Stimulated activated CD4-positive, alpha-beta T cell treated with anti-CD3 and anti-CD28 coated beads, TNF-alpha, amount 100 ng/mL, for 4 hours (primary cell): ENCODE measurements at places on chromosomes 1 and 21.

GRCh38 chr1:191498318-191498717 is 659.9 kb upstream of the RGS18 start:
- no peak for DNase-seq

DNA sequence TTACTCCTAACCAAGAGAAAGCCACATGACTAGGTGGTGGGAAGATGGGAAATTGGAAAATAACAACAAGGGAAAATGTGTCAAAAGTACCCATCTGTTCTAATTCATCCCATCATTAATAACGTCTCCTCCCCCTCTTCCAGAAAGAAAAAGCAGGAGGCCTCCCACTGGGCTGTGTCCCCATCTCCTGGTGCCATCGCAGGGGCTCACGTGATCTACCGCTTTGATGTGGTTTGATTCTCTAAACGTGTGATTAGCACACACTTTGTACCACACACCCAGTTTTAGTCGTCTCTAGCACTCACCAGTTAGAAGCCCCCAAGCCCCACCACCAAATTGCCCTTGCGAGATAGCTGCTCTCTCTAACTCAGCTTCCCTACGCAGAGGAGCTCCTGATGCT is 353.6 kb downstream of the RRAGC start:
- no peak for DNase-seq

DNA sequence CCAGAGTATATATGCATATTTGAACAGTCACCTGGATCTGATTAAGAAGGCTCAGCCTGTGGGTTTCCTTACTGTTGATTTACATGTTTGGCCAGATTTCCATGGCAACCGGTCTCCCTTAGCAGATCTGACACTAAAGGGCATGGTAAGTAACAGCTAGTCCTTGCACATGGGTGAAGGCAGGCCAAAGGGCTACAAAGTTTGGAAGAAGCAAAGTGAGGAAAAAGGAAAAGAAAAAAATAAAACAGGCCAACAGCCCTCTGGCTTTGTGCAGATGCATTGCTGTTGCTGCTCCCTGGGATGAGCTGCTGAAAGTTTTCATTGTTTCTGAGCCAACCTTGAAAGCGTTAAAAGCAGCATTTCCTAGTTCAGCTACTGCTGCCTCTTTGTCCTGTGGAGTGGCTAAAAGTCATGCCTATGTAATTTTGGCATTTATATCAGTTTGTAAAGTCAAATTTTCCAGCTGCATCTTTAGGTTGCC is 176.5 kb upstream of the HOOK1 start:
- DNase-seq: no peak

DNA sequence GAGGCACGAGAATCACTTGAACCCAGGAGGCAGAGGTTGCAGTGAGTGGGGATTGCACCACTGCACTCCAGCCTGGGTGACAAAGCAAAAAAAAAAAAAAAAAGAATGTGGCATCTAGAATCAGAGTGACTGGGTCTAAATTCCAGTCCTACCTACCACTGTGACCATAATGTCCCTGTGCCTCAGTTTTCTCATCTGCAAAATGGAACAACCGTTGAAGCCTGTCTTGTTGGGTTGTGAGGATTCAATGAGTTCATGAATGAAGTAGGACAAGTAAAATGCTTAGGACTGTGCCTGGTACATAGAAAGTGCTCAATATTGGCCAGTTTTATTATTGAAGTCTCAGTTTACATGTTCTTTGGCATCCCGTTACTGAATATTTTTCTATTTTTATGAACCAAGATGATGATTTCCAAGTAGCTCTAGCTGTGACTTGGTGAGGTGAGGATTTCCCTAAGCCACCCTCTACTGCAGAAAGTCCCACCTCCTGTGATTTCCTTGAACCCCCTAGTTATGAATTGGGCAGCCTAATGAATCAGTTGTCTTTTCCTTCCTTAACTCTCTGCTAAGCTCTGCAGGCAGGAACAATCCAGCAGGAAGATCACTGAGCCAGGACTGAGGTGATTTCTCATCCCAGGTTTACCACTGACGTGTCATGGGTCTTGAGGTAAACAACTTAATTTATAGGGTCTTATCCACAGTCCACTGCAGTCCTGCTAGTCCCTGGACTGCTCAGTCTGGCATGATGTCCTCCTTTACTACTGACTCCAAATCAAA is 18.9 kb upstream of the MEAF6 start:
- DNase-seq: no peak

DNA sequence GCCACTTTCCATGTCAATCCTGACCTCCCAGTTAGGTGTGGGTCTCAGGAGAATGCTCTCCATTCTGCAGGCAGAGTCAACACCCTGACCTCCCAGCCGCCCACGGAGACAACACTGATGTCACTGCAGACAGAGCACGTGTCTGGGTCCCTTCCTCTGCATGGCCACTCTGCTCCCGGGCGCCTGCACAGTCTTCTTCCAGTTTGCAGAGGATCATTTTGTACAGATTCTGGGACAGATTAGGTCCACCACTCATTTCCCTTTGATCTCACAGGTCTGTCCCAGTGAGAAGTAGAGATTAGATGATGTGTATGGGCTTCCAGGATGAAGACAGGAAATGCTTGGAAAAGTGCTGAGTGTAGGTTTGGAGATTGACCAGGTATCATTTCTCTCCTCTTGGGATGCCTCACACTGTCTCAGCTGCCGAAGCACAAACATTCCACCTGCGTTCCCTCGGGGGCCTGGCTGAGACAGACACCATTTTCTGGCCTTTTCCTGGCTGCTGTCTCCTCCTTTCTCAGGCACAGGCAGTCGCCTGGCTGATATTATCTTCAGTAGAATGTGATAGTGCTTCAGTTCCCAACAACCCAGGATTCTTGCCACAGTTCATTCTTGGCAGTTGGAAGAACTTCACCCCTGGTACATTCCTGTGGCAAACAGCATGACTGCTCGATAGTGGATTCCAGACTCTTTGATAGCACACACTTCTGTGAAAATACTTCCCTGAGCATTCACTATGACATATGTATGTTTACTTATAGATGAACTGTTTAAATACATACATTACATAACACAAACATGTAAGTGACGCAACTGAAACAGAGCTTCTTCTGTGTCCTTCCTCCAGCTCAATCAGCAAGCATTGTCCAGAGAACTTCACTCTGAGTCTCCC is 7.9 kb downstream of the MYBPHL start:
- DNase-seq: no peak
